Mammary epithelial cell (primary cell): ENCODE measurements at places on chromosomes 7 and 10. TPM values are rescaled to one million over a fixed set of nuclear protein-coding genes. Genes with fewer than 3 reads are reported as not detected.
A peak's percentile ranks its signal among the peaks of the same experiment; 100 is the strongest.

The COL28A1 gene
- total RNA-seq: 0.17 TPM

DNA sequence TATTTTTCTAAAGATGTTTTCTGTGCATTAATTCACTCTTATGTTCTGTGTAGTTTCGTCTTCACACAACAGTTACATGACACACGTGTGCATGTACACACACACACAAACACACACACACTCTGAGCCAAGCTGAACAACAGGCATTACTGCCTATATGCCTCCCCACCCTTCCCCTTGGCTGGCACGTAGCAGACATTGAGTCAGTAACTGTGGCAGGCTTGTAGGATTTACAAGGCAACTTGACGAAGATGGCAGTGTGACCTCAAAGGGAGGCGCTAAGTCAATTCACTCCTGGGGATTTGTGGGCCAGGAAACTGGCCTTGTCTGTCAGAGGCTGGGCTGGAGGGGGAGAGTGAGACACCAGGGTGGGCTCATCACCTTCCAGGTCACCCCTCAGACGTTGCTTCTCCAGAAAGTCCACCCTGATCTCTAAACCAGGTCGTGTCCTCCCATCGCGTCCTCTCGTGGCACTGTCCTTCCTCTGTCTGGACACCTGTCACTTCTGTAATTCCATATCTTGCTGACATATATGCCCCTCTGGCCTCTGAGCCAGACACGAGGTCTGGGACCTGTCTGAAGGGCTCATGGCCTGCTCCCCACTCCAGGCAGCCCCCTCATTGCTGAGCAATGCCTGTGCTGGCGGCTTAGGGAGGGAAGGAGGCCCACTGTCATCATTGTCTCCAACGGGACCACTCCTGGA is 41.1 kb upstream of the INPP5A start:
- DNase-seq: no peak

The SPDYE6 gene
- not detected in 2 replicates for total RNA-seq

GRCh38 chr7:70775570-70776156 is 356.3 kb upstream of the GALNT17 start:
- no peak for DNase-seq

DNA sequence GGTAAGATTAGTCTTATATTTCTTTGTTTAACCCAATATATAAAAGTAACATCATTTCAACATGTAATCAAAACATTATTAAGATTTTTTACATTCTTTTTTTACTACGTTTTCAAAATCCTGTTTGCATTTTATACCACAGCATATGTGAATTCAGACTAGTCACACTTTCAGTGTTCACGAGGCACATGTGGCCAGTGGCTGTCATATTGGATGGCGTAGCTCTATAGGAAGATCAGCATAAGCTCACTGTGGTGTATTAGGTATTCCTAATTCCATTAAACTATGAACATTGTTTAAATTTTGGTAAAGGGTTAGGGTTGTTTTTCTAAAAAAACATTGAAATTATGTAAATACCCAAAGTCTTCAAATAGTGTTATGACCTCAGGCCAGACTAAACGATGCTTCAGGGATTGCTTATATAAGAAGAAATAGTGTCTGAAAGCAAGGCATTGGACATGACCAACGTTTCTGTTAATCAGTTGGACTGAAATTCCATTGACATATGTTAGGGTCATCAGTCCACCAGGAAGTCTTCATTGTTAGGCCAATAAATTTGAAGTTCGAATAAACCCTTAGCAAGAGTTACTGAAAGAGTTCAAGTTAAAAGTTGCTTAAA is 97.0 kb downstream of the BICC1 start:
- DNase-seq: no peak

- peak; percentile 76 for DNase-seq
Measured at GRCh38 chr7:121831351-121831750, 41.6 kb upstream of the PTPRZ1 start.

DNA sequence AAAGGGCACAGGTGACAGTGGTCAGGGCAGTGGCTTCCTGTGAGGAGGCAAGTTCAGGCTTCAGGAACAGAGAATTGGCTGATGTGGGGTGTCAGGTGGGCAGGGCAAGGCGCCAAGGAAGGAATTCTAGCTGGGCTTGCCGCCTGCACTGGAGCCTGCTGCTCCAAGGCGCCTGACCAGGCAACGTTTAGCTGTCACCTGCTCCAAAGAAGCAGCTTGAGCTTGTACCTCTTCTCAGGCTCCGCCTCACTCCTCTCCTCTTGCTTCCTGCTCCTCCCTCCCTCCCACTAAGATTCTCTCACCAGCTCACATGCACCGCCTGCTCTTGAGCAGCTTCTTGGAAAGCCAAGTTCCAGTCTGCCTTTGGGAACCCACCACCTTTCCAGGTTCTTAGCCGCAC is 187.4 kb upstream of the GRB10 start:
- DNase-seq: no peak

DNA sequence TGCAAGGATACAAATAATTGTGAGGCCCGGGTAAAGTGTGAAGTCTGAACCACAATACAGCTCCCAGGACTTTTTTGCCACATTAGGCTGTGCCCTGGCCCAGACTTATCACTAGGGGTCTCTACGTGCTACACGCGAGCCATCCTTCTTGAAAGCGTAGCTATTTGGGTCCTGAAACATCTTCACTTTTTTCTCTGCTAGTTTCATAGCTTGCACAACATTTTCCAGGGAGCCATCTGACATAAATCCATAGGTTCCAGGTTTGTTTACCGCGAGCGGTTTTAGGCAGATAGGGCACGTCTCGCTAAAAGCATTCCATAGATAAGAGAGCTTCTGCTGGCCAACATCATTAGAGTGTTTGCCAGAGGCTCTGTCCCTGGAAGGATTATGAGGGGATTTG is 226.5 kb downstream of the RPS24 start:
- no peak for DNase-seq

GRCh38 chr7:47327346-47327697 is 254.6 kb downstream of the TNS3 start:
- no peak for DNase-seq

DNA sequence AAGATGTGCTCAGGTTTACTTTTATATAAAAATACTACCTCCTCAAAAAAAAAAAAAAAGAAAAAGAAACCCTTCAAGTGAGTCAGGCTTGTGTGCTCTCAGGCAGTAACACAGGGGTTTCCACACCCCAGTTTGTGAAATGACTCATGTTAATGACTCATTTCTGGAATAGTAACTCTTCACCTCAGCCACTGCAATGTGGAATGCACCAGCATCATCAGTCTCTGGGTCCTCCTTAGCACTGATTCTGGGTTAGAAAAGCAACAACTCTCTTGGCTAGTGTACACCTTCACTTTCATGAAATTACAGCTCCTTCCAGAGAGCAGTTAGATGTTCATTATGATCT is 110.6 kb downstream of the EMX2 start:
- DNase-seq: peak; percentile 96

DNA sequence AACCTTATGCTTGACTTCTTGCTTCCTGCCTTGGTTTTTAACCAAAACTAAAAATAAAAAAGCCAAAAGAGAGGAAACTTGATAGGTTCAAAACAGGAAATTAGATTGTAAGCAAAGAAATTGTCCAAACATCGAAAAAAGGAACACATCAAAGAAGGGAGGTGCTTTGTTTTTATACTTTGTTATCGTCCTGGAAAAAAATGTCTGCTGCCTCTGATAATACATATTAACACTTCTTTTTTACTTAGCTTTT is 286.6 kb upstream of the C7orf33 start:
- no peak for DNase-seq

DNA sequence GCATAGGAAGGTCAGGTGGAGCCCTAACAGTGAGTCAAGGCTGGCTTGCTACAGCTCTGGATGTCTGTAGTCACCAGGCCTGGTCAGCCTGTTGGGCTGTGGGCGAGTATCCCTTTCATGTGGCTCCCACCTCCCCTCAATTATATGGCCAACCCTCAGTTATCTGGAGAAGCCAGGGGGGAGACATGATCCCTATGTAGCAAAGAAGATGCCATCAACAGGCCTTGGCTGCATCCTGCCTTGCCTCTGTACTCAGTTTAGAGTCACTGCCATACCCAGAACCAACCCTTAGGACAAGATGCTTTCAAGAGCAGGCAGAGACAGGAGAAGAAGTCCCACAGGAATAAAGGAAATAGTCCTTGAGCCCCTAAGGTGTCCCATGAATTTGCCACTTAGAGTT is 763.9 kb downstream of the GRID1 start:
- DNase-seq: no peak

DNA sequence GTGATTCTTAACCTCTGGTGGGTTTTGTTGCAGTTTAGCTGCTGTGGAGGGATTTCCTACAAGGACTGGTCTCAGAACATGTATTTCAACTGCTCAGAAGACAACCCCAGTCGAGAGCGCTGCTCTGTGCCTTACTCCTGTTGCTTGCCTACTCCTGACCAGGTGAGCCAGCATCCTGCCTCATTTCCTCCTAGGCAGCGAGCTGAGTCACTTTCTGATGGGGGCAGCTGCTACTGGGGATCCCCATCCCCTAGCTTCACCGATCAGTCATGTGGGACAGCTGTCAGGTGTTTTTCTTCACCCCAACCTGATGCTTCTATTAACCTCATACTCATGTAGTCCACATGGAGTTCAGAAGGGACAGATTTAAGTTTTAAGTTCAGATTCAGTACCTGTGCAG is 21.7 kb upstream of the SMO start:
- DNase-seq: peak; percentile 27
